NCI-H1105 treated with DMSO at 0.1 percent for 48 hours (cell line): ENCODE measurements at places on chromosomes 1 and 21.

DNA sequence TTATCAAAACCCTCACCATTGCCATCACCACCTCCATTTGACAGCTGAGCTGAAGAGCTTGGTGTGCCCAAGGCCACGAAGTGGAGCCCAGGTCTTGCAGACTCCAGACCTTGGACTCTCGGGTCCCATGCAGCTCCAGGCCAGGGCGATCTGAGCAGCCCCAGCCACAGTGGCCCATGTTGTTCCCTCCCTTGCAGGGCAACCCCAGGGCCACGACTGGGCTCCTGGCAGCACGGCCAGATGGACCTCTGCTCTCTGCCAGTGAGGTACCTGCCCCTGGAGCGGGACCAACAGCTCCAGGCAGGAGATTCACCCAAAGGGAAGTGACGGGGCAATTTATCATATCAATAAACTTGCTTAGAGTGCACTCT is 182.7 kb upstream of the VAMP3 start:
- DNase-seq: no peak

- no peak for DNase-seq
Observed at GRCh38 chr1:152252157-152252556, 28.2 kb upstream of the HRNR start.

DNA sequence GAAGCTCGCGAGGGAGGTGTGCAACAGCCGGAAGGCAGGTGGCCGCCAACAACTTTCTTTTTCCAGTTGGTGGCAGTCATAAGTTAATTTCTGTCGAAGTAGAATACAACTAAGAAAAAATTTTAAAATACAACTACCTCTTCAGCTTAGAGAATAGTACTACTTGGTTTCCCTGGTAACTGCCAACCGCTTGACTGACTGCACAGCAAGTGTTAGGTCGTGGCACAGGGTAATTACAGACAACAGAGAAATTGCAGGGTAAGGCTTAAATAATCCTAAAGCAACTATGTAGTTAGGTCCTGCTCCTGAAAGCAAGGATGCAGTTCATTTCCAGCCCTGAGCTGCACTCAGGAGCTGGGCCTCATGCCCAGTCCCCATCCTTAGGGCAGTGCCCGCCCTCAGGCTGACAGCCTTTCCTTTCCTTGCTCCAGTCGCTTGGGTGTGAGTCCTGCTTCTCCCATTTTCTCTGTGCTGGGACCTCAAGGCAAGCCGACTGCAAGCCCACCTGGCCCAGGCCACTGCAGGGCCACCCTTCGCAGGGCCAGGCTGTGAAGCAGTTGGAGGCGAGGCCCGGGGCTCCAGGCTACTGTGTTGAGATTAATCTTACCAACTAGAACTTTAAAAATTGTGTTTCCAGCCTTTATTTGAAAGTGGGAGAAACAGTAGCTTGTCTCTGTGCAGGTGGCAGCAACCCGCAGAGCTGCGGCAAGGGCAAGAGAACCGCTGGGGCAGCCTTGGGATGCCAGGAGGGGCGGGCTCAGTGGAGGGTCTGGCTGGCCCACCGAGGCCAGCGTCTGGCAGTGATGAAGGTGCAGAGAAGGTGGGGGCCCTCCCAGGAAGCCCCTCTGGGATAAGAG is 148.3 kb downstream of the PCBP3 start:
- DNase-seq: no peak

DNA sequence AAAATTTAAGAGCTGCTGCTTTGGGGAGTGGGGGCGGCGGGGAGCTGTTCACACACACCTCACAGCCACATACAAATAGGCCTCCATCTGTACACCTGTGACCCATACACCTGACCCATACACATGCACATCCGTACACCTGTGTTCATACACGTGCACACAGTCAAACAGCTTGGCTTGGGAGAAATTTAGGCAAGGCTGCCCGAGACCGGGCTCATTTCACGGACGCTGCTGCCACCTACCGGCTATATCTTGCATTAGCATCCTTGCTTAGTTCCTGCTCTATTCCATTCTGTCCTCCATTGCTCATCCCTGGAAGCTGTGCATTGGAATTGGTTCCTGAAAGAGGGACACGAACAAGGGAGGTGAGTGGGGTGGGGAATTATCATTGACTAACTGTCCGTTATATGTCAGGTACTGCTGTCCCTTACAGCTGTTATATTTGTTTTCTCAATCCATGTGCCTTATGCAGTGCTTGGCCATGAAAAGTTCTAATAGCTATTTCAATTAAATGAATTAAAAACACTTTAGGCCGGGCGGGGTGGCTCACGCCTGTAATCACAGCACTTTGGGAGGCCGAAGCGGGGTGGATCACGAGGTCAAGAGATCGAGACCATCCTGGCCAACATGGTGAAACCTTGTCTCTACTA is 37.1 kb upstream of the EPB41 start:
- DNase-seq: peak; percentile 83

GRCh38 chr1:159889821-159890252 is 10.1 kb downstream of the CFAP45 start:
- DNase-seq: no peak

DNA sequence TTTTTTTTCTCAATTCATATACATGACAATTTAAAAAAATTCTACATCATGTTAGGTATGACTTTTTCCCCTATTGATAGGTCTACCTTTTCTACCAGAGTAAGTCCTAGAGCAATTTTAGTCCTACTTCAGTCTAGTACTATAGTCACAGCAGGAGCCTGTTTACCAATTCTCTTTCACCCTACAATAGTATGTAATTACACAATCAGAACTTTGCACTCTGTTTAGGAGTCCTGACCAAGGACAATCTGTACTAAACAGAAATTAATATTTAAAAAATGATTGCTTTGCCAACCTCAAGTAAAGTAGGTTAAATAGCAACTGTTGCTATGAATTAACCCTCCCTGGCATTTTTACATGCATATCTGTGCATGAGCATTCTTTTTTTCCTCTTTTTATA is 810 bp upstream of the CYP4A11 start:
- no peak for DNase-seq

DNA sequence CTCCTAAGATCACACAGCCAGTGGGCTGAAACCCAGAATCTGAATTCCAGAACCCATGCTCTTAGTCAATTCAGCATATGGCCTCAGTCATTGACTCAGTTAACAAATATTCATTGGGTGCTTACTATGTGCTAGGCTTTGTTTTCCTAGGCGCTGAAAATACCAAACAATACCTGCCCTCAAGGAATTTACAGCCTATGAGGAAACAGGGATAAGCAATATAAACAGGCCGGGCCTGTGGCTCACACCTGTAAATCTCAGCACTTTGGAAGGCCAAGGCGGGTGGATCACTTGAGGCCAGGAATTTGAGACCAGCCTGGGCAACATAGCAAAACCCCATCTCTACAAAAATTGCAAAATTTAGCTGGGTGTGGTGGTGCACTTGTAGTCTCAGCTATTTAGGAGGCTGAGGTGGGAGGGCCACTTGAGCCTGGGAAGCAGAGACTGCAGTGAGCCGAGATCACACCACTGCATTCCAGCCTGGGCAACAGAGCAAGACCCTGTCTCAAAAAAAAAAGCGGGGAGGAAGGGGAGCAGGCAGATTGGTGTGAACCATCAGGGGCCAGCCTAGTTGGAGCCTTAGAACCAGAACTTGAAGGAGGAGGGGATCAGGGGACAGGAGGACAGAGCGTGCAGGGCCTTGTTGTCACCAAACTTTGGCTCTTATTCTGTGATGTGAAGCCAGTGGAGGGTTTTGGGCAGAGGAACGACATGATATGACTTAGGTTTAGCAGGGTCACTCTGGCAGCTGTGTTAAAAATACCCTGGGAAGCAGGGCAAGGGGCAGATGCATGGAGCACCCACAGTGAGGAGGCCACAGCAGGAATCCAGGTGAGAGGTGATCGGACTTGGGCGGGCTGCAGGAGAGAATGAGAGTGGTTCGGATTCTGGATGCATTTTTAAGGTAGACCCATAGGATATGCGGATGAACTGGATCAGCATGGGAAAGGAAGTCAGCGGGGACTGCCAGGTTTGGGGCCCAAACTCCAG is 5.8 kb downstream of the TINAGL1 start:
- DNase-seq: no peak

GRCh38 chr1:68234094-68234493 is 1.8 kb upstream of the WLS start:
- no peak for DNase-seq

GRCh38 chr1:183360473-183360872 is 57.7 kb downstream of the NMNAT2 start:
- DNase-seq: no peak

GRCh38 chr1:228007049-228007800 is 427 bp downstream of the WNT3A start:
- no peak for DNase-seq

DNA sequence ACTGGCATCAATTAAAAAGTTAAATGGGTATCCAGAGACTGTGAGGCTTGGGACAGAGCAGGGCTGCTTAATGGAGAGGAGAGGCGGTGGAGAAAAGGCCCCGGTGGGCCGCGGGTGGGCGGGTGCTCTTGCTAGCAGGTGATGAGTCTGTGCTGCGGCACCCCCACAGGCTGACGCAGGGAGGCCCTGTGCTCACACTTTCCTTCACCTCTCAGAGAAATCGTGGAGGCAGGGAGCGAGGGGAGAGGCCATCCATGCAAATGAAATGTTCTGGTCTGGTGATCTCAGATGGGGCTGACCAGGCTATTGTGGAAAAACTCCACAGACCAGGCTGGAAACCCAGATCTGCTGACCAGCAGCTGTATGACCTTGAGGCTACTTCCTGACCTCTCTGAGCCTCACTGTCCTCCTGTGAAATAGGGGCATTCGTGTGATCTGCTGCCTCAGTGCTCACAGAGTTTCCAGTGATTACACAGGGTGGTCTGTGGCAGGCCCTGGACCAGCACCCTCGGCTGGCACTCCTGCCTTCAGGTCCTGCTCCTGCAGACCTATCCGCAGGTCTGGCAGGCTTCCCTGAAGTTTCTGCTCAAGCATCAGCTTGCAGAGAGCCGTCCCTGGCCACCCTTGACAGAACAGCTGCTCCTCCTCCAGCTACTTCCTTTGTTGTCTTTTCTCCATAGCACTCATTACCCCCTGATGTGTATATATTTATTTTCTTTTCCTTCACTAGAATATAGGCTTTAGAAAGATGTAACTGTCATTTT is 89.2 kb downstream of the BEND5 start:
- peak; percentile 18 for DNase-seq

- no peak for DNase-seq
Observed at GRCh38 chr21:26972192-26972591, 5.3 kb upstream of the ADAMTS5 start.

DNA sequence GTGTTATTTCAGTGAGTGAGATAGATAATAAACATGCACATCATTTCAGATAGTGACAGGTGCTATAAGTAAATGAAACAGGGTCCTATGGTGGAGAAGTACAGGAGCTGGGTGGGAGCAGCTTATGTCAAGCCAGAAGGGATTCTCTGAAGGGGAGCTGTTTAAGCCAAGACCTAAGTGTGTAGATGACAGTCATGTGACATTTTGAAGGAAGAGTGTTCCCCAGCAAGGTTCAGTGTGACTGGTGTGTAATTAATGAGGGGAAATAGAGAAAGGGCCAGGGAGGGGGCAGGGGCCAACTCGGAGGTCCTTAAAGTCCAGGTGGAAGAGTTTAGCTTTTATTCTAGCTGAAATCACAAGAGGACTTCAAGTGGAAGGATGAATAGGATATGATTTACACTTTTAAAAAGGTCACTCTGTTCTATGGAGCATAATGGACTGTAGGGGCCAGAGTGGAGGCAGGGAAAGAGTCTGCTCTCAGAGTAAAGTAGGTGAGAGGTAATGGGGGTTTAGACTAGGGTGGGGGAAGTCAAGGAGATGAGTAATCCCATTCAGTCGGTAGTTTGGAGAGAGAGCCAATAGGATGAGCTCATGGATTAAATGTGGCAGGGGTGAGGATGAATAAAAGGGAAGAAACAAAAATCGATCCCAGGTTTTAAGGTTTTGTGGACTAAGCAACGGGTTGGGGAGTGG is 243.1 kb downstream of the CACNA1E start:
- peak; percentile 43 for DNase-seq

- DNase-seq: no peak
Observed at GRCh38 chr1:228007801-228008341, 1.1 kb downstream of the WNT3A start.

DNA sequence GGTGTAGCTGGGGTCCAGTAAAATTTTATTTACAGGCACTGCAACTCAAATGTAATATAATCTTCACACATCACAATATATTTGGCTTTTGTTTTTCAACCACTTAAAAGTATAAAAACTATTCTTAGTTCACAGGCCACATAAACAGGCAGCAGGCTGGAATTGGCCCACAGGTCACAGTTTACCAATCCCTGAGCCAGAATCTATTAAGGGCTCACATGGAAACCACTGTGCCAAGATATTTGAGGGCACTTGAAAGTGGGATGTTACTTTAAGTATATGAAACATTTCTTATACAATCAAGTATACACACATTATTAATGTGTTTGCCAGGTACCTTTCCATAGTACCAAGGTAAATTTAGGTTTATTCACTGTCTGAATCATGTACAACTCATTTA is 71.9 kb upstream of the PRDX6 start:
- DNase-seq: no peak

GRCh38 chr1:36397083-36397377 is 678 bp downstream of the LSM10 start:
- DNase-seq: no peak

DNA sequence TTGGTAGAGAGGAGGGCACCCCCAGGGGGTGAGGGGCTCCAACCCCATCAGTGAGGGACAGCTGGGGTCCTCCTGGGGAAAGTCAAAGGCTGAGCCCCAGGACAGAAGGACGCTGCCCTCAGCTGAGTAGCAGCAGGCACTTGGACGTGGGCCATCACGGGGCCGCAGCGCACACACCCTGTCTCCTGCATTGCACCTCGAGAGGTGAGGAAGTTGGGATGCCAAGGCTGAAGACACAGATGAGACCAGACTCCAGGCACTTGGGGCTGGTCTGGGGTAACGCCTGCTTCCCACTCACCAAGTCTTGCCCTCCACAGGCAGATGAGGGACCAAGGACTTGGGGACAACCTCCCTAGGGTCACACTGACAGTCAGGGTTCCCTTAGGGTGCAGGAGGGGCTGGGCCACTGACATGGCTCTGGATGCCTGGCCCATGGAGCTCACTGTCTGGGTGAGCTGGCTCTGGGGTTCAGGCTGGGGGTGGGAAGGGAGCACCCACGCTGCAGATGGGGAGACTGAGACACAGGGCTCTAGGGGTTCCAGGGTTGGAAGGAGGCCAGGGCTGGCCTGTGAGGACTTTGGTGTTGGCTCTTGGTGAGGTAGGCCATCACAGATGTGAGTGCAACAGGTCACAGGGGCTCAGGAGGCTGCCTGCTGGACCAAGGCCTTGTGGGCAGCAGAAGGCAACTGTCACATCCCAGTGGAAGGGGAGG is 16.6 kb upstream of the ZNF678 start:
- no peak for DNase-seq

GRCh38 chr1:47031585-47031984 is 8.1 kb downstream of the CYP4X1 start:
- no peak for DNase-seq

DNA sequence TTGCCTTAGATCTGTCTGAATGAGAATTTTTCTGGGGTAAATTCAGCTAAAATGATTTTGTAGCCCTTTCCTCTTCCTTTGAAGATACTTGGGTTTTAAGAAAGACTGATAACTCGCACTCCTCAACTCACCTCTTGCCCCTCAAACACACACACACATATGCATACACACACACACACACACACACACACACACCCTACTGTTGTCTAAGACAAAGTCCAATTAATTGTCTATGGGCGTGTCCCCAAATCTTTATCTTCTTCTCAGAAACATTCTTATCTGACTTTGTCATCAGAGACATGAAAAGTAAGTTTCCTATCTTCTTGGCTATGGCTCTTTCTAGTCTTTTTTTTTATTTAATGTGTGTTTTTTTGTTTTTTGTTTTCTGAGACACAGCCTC is 36.1 kb upstream of the SMYD2 start:
- no peak for DNase-seq

GRCh38 chr21:17674106-17674505 is 61.4 kb upstream of the BTG3 start:
- DNase-seq: no peak
